ENCODE measurements at places on chromosomes 2 and 18.

DNA sequence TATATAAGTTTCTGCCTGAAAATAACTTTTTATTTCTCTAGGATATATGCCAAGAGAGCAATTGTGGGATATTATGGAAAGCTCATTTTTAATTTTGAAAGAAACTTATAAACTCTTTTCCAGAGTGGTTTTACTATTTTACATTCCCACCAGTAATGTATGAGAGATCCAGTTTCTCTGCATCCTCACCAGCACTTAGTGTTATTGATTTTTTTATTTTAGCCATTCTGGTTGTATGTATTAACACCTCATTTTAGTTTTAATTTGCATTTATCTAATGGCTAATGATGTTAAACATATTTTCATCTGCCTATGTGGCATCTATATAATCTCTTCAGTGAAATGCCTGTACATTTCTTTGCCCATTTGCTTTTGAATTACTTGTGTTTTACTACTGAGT is 597.7 kb upstream of the RAB6C start:
- DNase-seq, result no peak

GRCh38 chr2:109508556-109508955 is 105.2 kb downstream of the SEPTIN10 start:
- DNase-seq, result no peak

DNA sequence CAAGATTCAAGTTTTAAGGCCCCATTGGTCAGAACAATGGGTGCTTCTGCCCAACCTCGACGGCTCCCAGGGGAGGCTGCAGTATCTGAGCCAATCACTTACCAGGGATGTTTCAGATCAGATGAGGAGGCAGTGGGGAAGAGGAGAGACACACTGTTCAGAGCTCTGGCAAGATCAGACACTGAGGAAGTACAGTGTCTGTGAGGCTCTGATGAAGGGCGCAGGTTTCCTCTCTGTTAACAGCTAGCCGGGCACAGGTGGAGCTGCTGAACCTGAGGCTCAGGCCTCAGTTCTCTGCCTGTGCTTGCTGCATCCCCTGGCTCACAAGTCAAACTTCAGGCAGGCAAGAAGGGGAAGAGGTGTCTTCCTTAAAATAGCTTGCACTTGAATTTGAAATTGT is 69.7 kb downstream of the TPO start:
- DNase-seq, result no peak

DNA sequence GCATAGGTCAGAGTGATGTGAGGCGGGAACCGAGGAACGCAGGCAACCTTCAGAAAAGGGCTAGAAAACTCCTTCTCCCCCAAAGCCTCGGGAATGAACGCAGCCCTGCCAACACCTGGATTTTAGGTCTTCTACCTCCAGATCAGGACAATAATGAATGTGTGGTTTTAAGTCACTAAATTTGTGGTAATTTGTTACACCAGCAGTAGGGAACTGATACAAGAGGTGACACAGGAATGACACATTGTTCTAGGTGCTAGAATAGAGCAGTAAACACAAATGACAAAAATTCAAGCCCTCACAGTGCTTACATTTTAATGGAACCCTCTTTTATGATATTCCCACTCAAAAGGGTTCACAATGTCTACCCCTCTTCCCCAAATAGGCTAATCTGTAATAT is 39.2 kb upstream of the EML4 start:
- no peak for DNase-seq

GRCh38 chr2:234991793-234992192 is 40.0 kb downstream of the SH3BP4 start:
- no peak for DNase-seq

GRCh38 chr2:57141269-57141668 is 905.3 kb upstream of the VRK2 start:
- no peak for DNase-seq

DNA sequence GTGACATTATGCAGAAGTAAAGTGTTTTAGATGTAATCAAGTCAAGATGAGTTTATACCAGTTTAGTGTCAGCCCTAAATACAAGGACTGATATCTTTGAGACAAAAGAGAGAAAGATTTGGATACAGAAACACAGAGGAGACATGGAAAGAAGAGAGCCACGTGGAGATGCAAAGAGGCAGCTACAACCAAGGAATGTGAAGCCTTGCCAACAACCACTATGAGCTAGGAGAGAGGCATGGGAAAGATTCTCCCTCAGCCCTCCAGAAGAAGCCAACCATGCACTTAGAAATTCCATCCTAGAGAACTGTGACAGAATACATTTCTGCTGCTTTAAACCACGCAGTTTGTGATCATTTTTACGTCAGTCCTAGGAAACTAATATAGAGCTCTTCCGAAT is 217.2 kb downstream of the DOK6 start:
- no peak for DNase-seq

DNA sequence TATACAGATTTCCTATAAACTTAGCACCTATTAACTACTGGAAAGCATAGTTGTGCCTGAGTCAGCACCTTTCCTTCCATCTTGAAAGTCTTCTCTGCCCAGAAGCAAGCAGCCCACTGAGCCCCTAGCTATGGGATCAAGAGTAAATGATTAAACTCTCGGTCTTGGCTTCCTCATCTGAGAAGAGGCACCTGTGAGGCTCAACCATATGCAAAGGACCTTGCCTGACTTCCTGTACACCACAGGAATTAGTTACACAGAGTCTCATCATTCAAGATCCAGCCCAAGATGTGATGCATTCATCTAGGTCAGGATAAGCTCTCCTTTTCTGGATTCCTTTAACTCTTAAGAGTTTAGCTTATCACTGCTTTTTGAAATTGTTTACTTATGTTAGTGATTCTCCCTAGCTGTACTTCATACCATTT is 96.0 kb downstream of the CDH2 start:
- no peak for DNase-seq

GRCh38 chr2:148524519-148524919 is 120.0 kb upstream of the EPC2 start:
- no peak for DNase-seq

- no peak for DNase-seq
Observed at GRCh38 chr2:35365859-35366258, 989.7 kb upstream of the CRIM1 start.

GRCh38 chr2:186130748-186131641 is 355.1 kb upstream of the ZC3H15 start:
- DNase-seq, result no peak

DNA sequence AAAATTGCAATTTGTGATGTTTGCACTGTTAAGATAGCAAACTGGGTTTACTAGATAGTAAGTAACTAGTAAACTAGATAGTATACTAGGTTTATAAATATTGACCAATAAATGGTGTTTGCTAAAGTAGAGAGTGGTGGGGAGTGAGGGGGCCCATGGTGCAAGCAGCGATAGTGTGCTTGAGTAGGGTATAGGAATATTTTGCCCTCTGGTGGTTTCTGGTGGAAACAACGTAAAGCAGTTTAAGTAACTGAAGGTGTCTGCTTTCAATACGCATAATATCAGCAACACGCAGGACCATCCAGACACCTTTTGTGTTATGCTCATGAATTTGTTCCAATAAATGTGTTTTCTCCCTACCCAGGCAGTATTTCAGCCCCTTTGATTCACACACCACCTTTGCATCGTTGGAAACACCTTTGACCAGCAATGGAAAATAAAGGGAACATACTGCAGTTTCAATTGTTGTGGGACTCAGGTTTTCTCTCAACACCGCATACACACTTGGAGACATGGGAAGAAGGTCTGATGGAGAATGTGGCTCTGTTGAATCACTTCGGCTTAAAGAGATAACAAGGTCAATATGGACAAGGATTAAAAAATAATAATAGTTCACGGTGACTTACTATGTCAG is 16.7 kb upstream of the STAT1 start:
- no peak for DNase-seq

GRCh38 chr18:28177828-28178635 is 1.1 kb upstream of the CDH2 start:
- DNase-seq, result no peak

DNA sequence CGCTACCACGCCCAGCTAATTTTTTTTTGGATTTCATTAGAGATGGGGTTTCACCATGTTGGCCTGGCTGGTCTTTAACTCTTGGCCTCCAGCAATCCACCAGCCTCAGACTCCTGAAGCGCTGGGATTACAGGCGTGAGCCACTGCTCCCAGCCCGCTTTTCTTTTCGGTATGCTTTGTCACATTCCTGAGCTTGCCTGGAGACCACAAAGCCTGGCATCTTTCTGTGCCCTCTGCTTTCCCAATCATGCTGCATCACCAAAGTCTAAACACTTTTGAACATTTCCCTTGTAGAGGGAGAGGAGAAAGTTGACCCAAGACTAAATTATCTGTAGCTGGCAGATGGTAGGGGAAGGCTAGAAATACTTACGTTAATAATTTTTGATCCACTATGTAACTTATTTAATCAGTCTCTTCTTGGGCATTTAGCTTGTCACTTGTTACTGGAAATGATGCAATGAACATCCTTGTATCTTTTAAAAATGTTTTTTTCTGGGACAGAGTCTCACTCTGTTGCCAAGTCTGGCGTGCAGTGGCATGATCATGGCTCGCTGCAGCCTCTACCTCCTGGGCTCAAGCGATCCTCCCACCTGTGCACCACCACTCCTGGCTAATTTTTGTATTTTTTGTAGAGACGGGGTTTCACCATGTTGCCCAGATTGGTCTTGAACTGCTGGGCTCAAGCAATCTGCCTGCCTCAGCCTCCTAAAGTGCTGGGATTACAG is 2.7 kb upstream of the NPC1 start:
- DNase-seq, result no peak

DNA sequence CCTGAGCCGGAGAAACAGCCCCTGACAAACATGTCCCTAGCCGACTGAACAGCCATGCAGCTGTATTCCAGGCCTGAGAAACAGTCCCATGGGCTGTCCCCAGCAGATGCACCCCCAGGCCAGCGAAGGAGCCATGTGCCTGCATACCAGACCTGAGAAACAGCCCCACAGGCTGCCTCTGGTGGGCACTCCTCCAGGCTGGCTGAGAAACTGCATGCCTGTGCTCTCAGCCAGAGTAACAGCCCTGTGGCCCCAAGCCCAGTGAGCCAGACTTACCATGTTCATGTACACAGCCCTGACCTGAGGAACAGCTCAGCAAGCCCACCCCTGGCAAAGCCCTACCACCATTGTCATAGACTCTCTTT is 24.8 kb downstream of the BOLL start:
- DNase-seq, result no peak

All from epithelial cell of prostate (primary cell).